GM12892 (cell line): ENCODE measurements at places on chromosomes 2 and 18.

DNA sequence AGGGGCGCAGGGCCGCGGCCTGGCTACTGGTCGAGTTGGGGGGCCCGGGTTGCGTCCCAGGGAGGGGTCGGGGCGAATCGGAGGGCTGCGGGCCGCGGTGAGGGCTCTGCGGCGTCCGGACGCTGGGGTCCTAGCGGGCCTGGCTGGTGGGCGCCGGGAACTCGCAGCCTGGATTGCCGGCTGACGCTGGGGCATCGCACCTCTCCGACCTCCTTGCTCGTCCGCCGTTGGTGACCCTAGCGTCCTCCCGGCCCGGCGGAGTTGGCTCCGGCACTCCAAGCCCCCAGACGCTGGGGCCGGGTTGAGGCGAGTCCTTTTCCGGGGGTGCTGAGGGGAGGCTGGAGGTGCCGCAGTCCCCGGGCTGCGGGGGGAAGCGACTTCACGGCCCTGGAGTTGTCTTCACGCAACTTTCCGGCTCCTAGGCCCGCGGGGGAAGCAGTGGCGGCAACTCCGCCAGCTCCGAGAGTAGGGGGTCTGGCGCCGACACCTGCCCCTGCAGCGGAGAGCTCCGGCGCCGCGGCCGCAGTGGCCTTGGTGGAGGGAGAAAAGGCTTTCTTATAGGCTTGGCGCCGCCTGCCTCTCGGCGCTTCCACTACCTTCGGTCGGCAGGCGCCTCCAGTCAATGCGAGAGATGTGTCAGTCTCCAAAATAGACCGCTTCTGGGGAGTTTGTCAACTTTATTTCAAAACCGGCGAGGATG lies 70.3 kb downstream of the HAUS1 start:
- DNase-seq, result peak; percentile 46

- DNase-seq, result no peak
Measured at GRCh38 chr2:14231391-14231898, 401.1 kb upstream of the LRATD1 start.

GRCh38 chr2:74481961-74482800 lies 617 bp downstream of the CCDC142 start:
- DNase-seq, result peak; percentile 52

- DNase-seq, result no peak
Measured at GRCh38 chr18:75489493-75490190, 62.1 kb upstream of the SMIM21 start.

- DNase-seq, result no peak
Measured at GRCh38 chr2:28247734-28248133, 144.9 kb upstream of the FOSL2 start.
